ENCODE measurements at places on chromosomes 3 and 15.
A peak's percentile ranks its signal among the peaks of the same experiment; 100 is the strongest.

DNA sequence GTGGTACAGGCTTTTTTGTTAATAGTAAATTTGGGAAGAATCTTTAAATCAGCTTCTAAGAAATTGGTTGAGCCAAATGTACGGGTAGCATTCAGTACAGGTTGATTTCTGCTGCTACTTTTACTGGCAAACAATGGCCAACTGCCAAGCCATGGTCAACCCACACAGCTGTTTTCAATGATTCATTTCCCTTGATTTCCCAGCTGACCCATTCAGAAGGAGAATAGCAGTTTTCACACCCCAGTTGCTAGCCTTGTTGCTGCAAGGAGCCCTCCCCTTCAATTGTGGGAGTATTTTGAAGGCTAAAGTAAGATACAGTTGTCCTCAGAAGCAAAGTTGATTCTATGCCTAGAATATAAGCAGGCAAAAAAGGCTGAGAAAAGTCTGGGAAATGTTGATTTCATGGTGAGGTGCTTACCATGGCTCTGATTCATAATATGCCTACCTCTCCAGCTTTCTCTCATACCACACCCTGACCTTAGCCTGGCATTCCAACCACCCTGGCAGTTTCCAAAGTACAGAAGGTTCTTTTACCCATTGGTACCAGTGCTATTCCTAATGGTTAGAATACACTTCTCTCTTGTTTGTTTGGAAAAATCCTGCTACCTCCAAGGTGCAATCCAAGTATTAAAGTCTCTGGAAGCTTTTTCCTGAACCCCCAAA lies 320.3 kb upstream of the TGFBR2 start:
- no peak for DNase-seq

DNA sequence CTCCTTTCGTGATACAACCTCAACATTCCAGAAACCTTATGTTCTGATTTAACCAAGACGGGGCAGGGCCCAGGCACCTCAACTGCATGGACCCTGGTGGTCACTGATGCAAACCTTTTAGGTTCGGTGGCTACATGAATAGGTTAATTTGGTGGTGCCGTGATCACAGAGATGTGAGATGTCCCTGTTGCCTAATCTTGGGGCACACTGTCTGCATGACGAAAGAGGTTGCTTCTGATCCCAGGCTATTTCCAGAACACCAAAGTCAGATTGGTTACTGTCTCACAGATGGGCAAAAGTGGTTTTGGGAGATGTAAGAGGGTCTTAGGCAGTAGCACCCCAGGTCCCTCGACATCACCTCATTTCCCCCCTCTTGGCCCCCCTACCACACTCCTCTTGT lies 4.0 kb upstream of the CCR1 start:
- no peak for DNase-seq

- no peak for DNase-seq
These were observed 3.2 kb downstream of the ZDHHC19 start for GRCh38 chr3:196207833-196208607.

DNA sequence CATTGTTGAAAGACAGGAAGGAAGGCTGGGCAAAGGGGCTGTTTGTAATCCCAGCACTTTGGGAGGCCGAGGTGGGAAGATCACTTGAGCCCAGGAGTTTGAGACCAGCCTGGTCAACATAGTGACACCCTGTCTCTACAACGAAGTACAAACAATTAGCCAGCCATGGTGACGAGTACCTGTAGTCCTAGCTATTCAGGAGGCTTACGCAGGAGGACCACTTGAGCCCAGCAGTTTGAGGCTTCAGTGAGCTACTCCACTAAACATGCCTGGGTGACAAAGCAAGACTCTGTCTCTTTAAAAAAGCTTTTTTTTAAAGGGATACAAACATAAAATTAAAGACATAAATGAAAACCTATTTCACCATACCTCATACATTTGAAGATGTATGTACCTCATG lies 11.1 kb downstream of the SERP1 start:
- no peak for DNase-seq

DNA sequence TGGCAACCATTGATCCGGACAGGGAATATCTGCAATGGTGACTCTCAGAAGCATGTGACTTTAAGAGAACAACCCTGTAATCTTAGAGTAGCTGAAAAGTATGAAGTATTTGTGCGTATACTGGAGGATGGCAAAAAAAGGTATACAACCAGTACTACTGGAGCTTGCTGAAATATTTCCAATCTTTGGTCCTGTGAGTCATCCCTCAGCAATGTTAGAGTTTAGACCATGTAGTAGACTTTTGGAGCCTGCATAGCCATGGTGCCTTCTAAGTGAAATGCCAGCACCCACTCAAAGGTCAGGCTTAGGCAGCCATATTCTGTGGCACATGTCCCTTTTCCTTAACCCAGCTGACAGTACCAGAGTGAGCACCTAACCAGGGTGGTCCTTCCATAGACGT lies 429.4 kb downstream of the NTRK3 start:
- DNase-seq: no peak

DNA sequence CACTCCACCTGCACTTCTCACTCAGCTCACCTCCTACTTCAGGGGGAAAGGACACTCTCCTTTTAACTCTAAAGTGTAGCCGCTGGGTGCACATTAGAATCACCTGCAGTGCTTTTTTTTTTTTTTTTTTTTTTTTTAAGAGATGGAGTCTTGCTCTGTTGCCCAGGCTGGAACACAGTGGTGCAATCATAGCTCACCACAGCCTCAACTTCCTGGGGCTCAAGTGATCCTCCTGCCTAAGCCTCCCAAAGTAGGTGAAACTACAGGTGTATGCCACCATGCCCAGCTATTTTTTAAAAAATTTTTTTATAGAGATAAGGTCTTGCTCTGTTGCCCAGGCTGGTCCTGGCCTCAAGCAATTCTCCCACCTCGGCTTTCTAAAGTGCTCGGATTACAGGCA lies 20.8 kb downstream of the GRAMD2A start:
- no peak for DNase-seq

DNA sequence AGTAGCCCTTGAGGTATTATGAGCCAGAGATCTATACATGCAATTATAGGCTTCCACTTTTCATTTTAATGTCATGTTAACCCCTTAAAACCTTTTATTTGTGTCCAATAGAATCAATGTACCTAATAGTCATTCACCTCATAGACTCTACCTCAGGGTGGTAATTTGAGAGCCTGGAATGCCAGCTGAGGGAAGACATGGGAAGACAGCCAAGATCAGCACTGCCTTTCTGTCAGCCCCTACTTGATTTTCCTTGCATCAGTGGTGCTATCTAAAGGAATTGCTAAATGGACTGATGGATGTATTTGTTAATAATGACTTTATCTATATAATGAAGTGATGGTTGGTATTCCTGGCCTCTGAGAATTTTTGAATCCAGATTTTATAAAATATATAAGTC lies 113.3 kb upstream of the GBE1 start:
- no peak for DNase-seq

DNA sequence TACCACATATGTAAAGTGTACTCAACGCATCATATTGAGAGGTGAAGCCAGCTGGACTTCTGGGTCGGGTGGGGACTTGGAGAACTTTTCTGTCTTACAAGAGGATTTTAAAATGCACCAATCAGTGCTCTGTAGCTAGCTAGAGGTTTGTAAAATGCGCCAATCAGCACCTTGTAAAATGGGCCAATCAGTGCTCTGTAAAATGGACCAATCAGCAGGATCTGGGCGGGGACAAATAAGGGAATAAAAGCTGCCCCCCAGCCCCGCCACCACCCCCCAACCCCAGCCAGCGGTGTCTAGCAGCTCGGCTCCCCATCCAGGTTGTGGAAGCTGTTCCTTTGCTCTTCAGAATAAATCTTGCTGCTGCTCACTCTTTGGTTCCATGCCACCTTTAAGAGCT lies 6.2 kb upstream of the IVD start:
- no peak for DNase-seq

GRCh38 chr3:190321789-190322603 lies at the start of gene CLDN1:
TSS of gene CLDN1 (minus strand) at chr3:190322446. CDS start at chr3:190322206, 240 bp downstream.
- peak; percentile 37 for DNase-seq

DNA sequence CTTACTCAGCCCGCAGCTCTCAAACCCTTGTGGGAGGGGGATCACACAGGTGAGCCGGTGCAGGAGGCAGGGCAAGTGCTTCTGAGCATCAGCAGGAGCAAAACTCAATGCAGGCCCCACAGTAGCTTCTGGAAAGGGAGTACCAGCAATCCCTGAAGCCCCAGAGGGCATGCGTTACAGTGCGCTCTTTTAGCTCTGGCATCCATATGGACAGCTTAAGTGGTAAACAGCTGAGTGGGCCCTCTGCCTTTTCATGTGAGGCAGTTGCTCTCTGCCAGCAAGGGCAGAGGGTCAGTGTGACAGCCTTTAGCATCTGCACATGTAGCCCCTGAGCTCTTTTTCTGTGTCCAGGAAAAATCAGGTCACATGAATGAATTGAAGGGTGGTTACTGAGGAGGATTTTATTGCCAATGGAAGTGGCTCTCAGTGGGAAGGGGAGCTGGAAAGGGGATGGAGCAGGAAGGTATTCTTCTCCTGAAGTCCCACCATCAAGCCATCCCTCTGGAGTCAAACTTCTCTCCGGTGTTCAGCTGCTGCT lies 464.3 kb upstream of the THRB start:
- no peak for DNase-seq

DNA sequence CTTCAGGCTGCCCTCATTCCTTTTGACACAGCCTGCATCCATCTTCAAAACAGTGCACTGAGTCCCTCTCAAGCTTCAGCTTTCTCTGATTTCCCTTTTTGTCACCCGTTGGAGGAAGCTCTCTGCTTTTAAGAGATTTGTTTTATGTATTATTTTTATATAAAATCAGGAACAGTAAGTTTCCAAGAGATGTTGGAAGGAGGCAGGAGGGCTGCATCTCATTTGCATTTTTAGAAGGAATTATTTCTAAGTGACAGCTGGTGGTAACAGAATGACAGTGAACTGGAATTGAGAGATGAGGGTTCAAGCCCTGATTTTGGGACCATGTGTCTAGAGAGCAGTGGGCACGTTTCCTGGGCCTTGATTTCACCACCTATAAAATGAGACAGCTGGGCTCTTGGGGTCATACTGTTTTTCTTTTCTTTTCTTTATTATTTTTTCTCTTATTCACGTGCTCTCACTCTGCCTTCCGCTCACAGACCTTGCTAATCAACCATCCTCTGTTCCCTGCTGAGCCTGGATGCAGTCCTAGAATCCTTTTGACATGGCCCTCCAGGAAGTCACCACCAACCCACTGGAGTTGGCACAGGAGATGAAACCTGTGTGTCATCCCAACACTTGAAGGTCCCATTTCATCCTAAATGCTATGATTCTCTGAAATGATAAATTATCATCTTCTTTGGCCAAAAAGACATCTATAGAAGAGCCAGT lies 148.6 kb downstream of the CACNA2D3 start:
- no peak for DNase-seq

- no peak for DNase-seq
These were observed 38.0 kb downstream of the TMEM41A start for GRCh38 chr3:185460719-185461350.

DNA sequence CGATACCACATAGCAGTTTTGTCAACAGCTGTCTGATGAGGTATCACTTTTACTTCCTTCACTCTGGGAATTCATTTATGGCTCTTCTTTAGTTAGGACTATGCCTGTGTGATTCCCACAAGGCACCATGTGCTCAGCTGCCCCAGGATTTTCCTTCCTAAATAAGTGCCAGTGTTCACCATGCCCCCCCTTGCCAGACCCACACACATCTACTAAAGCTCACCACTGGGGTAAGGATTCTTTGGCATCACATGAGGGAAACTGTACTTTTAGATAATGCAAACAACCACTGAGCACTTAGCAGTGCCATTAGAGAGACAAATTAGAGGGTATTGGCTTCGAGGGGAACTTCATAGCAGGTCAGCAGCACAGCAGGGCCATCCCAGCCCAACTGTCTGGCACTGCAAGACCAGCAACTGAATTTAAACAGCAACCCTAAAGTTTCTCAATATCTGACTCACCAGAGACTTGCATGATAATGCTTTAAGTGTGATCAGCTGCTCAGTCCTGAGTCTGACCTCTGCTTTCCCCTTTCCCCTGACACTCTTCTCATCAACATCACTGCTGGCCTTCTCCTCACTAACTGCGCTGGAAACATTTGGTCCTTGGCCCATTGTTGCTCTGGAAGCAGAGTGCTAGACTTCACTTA lies 114.3 kb downstream of the STAC start:
- DNase-seq: no peak

GRCh38 chr3:186257866-186258265 lies 104.2 kb downstream of the DGKG start:
- no peak for DNase-seq

DNA sequence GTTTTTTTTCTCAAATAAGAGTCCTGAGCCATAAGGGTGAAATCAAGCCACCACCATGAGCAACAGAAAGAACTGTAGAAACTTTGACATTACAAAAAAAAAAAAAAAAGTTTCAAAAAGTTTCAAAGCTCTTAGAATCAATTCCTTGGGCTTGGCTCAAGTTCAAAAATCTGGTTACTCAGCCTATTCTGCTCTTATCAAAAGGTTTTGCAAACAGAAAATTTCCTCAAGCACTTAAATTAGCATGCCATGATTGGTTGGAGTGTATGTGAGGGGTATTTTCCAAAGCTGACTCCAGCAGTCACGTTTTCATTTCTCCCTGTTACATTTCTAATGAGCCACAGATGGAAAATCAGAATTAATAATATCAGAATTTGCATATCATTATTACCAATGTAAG lies 12.1 kb upstream of the PEX5L start:
- DNase-seq: no peak

- DNase-seq: no peak
These were observed 67.4 kb downstream of the DTWD1 start for GRCh38 chr15:49688135-49688790.

- DNase-seq: no peak
These were observed 297.2 kb downstream of the ARPP21 start for GRCh38 chr3:35936571-35936970.

DNA sequence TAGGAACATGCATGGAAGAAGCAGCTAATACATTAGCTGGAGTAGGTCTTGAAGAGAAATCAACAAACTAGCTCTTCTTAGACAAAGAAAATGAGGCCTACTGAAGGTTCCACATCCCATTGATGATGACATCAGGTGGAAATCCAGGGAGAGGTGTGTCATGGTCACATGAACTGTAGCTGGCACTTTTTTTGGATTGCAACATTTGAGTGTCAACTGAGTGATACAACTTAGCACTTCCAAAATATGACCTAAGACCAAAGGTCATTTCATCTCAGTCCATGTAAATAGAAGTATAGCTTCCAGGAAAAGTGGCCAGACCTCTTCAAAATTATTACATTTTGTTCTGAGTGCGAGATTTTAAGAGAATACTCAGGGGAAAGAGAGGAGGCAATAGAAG lies 117.2 kb upstream of the MEIS2 start:
- DNase-seq: no peak

DNA sequence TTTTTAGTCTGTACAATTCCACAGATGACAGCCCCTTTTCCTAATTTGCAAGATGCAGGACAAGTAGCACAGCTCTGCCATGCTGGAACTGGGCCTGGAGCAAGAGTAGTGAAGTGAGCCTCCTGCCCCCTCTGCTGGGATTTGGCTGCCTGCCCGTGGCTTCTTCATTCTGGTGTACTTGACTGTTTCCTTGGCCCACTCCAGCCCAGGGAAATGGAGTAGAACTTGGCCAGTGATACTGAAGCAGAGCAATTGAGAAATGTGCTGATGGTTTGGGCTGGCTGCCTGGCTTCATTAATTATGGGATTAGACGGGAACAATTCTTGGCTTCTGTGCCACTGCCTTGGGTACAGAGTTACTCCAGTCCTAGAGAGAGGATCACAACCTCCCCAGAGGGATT lies 2.8 kb downstream of the GPD1L start:
- no peak for DNase-seq

Data from stimulated activated CD8-positive, alpha-beta memory T cell treated with anti-CD3 and anti-CD28 coated beads, Interleukin-15, amount 100 ng/mL, for 4 hours (primary cell).